ENCODE measurements at places on chromosomes 3 and 15.

DNA sequence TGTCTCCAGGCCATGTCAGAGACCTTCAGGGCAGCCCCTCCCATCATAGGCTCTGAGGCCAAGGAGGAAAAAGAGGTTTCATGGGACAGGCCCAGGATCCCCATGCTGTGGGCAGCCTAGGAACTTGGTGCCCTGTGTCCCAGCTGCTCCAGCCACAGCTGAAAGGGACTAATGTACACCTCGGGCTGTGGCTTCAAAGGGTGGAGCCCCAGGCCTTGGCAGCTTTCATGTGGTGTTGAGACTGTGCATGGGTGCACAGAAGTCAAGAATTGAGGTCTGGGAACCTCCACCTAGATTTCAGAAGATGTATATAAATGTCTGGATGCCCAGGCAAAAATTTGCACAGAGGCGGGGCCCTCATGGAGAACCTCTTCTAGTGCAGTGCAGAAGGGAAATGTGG, 6.6 kb upstream of the SSR3 start:
- DNase-seq = no peak

- DNase-seq = no peak
These were observed 586.0 kb upstream of the TGFBR2 start for GRCh38 chr3:30020380-30020779.

DNA sequence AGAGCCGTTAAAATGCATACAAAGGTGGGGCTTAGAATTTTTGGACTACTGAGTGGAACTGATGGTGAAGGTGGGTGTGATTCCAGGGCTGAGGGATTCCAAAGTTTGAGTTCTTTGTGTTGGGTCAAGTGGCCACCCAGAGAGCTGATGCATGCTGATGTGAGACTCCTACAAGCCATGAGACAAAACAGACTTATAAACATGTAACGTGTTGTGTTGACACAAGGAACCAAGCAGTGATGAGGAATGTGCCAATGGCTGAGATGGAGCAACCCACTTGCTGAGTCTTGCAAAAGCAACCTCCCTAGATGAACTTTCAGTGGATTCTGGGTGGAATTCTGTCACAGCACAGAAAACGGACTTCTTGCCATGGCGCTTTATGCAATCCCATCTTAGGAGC, 289.0 kb downstream of the TLE3 start:
- DNase-seq = no peak

- no peak for DNase-seq
These were observed 109.9 kb downstream of the FMN1 start for GRCh38 chr15:33084661-33085060.

GRCh38 chr15:98953968-98954367, 53.6 kb downstream of the PGPEP1L start:
- DNase-seq = no peak

- DNase-seq = no peak
These were observed 976 bp upstream of the ABTB1 start for GRCh38 chr3:127671523-127672428.

GRCh38 chr15:72671525-72671924, 14.5 kb downstream of the HIGD2B start:
- no peak for DNase-seq

GRCh38 chr15:42371096-42371495, 11.8 kb downstream of the CAPN3 start:
- no peak for DNase-seq

- no peak for DNase-seq
These were observed 29.2 kb upstream of the PLXND1 start for GRCh38 chr3:129635656-129636055.

DNA sequence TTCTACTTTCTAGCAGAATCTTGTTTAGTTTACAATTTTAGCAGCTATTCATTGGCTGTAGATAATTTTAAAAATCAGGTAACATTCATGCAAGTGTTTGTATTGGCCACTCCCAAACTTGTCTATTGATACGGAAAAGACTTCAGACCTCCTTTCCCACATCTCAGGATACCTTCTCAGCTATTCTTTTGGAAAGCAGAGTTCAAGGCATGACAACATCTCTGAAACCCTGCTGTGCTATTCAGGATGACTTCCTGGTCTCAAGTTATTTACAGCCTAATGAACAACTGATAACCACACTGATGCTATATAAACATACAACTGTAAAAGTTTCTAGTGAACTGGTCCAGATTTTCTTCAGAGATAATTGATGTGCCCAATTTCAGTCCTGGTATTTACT, 55.8 kb downstream of the DZIP3 start:
- no peak for DNase-seq

GRCh38 chr3:134630506-134630905, 20.3 kb downstream of the KY start:
- no peak for DNase-seq

GRCh38 chr15:79243723-79244122, 38.8 kb upstream of the ANKRD34C start:
- DNase-seq = no peak

- DNase-seq = no peak
These were observed 966.0 kb upstream of the SEMA6D start for GRCh38 chr15:46751303-46751702.

DNA sequence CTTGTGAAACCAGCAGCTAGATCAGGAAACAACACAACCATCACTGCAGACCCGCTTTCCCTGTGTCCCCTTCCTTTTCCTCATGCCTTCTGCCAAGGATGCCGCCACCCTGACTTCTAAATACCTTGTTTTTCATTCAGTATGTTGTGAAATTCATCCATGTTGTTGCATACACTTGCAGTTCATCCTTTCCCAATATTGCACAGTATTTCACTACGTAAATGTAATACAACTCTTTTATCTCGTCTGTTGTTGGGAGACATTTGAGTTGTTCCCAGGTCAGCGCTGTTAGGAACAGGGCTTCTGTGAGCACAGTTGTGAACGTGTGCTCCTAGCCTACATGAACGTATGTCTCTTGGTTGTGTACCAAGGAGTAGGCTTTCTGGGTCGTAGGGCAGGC, 24.2 kb downstream of the TLNRD1 start:
- DNase-seq = no peak

GRCh38 chr3:192260116-192261010, 467.0 kb downstream of the FGF12 start:
- DNase-seq = no peak

- no peak for DNase-seq
These were observed 205.6 kb downstream of the CADM2 start for GRCh38 chr3:85164436-85164835.

GRCh38 chr3:144746631-144747030, 775.0 kb downstream of the DIPK2A start:
- no peak for DNase-seq

DNA sequence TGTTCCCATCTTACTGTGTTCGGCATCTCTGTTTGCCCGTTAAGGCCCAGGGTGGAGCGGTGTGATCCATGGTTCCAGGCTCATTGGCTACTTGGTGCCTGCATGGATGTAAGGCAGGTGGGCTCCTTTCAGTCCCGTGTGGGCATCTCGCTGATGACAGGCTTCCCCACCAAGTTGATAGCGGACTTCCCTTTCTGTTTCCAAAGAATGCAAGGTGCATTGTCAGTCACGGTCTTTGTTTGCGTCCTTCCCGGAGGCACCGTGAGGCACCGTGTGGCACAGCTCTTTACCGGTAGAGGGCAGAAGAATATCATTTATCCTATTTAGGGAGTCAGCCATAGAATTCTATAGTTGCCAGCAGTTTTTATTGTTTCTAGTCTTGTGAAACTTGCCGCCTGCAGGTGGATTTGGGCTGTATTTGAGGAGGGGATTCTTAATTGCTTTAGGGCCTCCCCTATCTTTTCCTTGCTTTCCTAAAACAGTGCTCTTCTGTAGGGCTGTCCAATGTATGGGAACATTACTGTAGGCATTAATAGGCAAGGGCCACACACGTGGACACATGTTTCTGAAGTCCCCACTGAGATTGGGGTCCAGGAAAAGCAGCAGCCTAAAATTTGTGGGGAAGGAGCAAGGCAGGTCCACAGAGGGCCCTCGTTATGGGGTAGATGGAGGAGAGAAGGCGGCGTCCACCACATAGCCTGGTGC, 244.1 kb downstream of the SLCO3A1 start:
- peak; percentile 66 for DNase-seq

DNA sequence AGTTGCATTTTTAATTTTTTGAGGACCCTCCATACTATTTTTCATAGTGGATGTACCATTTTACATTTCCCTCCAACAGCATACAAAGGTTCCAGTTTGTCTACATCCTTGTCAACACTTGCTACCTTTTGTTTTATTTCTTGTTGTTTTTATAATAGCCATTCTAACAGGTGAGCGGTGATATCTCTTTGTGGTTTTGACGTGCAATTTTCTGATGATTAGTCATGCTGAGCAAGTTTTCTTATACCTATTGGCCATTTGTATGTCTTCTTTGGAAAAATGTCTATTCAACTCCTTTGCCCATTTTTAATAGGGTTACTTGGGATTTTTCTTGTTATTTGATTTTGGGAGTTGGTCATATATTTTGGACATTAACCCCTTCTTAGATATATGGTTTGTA, 187.0 kb downstream of the CDIN1 start:
- DNase-seq = no peak

GRCh38 chr3:16932877-16933276, 48.1 kb downstream of the PLCL2 start:
- no peak for DNase-seq

DNA sequence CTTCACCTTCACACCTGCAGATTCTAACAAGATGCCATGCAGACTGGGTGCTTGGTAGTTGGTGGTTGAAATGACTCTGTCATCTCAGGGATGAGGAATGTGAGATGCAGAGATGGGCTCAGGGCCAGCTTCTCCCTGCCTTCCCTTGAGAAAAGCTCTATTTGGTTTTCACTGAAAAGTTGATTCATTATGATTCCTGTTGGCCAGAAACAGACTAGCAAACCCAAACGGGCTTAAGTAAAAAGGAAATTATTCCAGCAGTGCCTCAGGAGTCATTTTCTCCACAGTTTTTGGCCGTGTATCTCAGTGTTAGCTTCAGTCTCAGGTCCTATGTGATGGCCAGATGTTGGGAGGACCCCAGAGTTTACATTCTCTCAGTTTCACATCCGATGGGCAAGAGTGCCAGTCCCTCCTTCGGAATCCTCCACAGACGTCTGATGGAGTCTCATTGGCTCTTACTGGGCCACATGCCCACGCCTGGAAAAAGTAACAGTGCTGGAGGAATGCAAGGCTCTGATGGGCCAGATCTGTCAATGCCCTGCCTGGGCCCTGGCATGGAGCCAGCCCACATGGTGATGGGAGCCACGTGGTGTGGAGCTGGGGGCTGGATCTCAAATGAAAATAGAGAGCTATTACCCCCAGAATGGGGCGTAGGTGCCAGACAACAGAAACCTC, 22.3 kb upstream of the SACM1L start:
- peak; percentile 43 for DNase-seq

DNA sequence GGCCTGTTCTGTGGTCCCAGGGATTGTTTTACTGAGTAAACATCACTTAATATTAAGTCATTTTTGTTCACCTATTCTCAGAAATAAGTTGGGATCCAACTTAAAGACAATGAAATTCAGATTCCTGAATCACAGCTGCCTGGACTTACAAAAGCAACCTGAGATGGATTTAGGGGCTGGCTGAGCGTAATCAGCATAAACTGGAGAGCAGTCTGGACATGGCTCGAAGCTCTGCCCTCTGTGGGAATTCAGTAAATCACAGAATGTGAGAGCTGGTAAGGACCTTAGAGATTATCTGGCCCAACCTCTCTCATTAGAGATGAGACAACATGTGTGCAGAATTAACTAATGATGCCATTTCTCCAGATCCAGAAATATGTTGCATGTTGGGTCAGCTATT, 23.7 kb downstream of the CCDC80 start:
- no peak for DNase-seq

GRCh38 chr15:25652704-25653103, 210.4 kb downstream of the ATP10A start:
- DNase-seq = no peak

- DNase-seq = no peak
These were observed 113.8 kb downstream of the AKAP13 start for GRCh38 chr15:85494048-85494777.

GRCh38 chr15:32803631-32804030, 85.8 kb downstream of the GREM1 start:
- DNase-seq = no peak

DNA sequence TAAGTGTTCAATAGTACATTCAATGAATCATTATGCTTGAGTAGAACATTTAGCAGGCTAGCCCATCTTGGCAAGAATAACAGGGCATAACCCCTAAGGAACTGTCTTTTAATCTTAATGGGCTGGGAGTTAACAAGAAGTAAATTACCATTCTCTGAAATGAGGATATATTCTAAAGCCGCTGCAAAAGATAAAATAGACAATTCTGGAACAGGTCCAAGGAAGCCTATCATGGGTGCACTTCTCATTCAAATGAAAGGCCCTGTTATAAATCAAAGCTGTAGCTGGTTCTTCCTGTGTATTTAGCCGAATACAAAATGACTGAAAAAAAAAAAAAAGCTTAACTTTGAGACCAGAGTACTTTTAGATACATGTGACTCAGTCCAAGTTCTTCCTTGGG, 15.6 kb downstream of the MTHFS start:
- DNase-seq = no peak

GRCh38 chr3:128392818-128393544, 73.7 kb downstream of the DNAJB8 start:
- DNase-seq = no peak

DNA sequence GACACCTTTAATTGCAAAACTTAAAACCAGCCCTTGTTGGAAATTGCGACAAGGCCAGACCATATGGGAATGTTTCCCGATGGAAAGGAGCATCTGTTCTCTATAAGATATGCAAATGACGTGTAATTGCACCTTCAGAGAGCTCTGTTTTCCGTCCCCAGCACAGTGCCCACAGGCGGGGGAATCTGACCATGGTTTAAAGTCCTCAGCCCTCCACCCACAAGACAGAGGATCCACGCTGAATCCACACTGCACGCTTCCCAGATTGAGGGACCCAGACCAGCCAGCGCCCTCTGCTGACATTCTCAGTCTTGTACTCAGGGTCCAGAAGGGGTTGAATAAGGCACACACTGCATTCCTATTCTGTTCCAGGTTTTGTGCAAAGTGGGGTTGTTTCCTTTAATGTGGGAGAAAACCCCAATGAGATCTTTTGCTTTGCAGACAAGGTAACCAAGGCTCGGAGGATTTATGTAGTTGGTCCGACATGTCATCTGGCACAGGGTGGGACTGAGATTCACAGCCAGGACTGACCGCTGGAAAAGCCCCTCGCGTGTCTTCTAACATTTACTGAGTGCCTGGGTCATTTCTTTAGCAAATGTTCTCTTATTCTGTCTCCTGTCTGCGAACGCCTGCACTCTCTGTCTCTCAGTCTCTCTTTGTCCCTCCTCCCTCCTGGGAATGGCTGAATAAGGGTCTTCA, 36.8 kb upstream of the KLHL25 start:
- DNase-seq = peak; percentile 73

GRCh38 chr3:152175528-152175889, 93.2 kb upstream of the MBNL1 start:
- DNase-seq = peak; percentile 35
